HepG2 (cell line): ENCODE measurements at places on chromosomes 6 and 20. TPM values are rescaled to one million over a fixed set of nuclear protein-coding genes. Genes with fewer than 3 reads are reported as not detected.

GRCh38 chr6:1615151-1615852 is 5.6 kb downstream of the FOXC1 start:
- no peak for DNase-seq

DNA sequence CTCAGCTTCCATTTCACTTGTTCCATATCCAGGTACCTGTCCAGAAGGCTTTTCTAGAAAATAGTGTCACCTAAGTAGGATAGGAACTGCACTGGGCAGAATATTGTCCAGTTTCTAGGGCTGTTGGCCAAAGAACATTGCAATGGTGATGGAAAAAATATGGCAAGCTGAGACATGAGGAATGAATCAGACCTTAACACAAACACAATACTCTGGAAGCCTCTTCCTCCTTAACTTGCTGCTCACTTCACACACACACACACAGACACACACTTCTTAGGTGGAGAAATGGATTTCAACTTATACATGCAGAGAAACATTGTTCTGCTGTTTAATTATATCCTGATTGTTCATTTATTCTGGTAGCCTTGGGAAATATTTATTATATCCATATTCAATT is 203.0 kb upstream of the RGS17 start:
- DNase-seq = no peak

DNA sequence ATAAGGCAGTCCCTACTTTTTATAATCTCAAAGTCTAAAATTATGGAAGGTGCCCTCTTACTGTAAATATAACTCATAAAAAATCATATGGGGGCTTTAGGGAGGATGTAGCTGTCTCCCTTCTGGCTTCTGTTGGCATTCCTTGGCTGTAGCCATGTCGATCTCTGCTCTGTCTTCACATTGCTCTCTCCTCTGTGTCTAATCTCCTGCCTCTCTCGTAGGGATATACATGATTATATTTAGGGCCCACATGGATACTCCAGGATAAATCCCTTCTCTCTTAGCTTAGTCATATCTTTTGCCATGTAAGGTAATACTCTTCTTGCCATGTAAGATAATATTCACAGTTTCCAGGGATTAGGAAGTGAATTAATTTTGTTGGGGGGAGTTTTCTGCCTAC is 28.6 kb downstream of the CDS2 start:
- DNase-seq = no peak

The TRIM15 gene
- polyA plus RNA-seq = 38.2 and 41.7 TPM in 2 replicates

- DNase-seq = peak; percentile 88
Measured at GRCh38 chr6:57172136-57173055, at the start of gene BAG2. Gene BAG2 (plus strand): TSS chr6:57172326. CDS start chr6:57172698, 372 bp downstream.

DNA sequence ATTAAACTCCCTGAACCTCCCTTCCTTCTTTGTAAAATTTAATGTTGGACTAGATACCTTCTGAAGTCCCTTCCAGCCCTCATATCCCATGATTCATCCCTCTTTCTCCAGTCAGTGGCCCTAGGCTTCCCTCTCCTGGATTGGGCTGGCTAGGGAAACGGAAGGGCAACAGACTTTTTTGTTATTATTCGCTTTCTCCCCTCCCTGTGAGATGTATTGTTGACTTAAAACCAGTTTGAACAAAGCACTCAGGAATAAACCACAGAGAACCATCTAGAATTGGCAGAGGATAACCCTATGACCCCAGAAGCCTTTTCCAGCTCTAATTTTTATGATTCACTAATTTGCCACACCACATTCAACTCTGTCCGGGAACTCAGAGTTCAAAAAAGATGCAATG is 239.7 kb upstream of the SUPT3H start:
- no peak for DNase-seq

- no peak for DNase-seq
Measured at GRCh38 chr6:9131201-9131600, 695.9 kb upstream of the SLC35B3 start.

The SUN5 gene
- polyA plus RNA-seq = not detected in 2 replicates

DNA sequence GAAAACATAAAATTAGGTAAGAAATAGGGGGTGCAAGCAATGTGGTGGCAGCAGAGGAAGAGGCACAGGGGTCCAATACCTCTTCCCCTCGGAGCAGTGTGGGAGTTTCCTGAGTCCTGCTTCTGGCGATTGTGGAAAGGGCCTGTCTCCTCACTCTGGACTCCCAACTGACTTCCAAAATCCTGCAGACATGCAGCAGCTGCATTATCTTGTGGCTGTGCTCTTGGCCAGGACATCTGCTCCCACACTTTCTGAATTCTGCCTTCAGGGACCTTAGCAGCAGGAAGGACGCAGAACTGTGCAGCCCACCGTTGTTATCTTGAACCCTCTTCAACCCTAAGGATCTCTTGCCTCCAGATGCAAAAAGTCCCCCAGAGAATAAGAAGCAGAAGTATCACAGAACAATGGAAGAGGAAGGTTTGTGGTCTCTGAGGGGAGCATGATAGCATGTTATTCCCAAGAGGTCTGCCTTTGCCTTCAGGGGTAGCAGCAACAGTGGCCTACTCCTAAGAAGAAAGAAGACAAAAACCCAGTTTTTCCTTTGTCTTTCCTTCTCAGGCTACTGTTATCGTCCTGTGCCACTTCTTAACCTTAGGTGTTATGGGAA is 102.5 kb upstream of the EMILIN3 start:
- no peak for DNase-seq

The SEL1L2 gene
- polyA plus RNA-seq = not detected in 2 replicates

The IPCEF1 gene
- 0.03 and 0.22 TPM in 2 replicates for polyA plus RNA-seq

The RAB44 gene
- polyA plus RNA-seq = not detected in 2 replicates

DNA sequence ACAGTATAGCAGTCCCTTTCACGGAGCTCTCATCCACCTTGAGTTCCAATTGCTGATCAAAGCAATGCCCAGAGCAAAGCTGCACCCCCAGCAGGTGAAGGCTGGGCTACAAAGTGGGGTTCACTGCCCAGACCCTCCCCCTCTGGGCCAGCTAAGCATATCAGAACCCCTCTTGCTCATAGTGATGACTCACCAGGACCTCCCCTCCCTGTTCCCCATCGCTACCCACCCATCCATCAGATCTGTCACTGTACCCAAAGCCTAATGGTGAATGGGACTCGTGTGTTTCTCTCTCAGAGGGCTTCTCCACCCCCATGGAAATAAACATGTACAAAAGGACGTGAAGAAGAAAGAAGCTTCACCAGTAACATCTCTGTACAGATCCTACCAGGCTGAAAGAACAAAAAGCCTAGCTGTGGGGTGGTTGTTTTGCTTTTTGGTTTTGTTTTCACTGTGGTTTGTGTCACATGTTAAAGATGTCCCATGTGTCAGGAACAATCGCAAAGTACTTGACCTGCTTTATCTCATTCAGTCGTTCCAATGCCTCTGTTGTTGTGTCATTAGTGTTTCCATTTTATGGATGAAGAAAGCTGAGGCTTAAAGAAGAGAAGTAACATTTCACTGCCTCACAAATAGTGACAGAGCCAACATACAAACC is 518.5 kb downstream of the CD83 start:
- DNase-seq = no peak

GRCh38 chr6:85348643-85349042 is 101.2 kb upstream of the NT5E start:
- no peak for DNase-seq

The MMP24 gene
- 0.29 and 0.43 TPM in 2 replicates for polyA plus RNA-seq

The AGER gene
- 5.1 and 5.7 TPM in 2 replicates for polyA plus RNA-seq

The PLN gene
- polyA plus RNA-seq = not detected in 2 replicates

DNA sequence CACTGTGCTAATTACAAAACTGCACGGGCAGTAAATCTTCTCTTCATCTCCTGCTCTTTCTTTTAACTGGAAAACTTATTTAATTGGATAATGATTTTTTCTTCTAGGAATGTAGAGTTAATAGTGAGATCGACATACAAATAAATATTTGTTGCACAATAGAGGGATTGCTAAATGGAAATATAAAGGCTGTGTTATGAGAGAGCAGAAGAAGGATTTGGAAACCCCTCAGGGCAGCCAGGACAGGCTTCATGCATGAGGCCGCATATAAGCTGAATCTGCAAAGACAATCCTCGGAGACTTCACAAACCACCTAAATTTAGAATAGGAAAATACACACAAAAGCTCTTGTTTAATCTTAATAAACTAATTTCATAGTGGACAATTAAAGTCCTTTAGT is 2.9 kb upstream of the TAAR1 start:
- no peak for DNase-seq

The VEGFA gene
- 629 and 1,104 TPM in 2 replicates for polyA plus RNA-seq

The NMBR gene
- polyA plus RNA-seq = not detected in 2 replicates

- no peak for DNase-seq
Measured at GRCh38 chr20:19968466-19969073, 48.6 kb upstream of the NAA20 start.

The MYBL2 gene
- 8.7 and 11.9 TPM in 2 replicates for polyA plus RNA-seq

- no peak for DNase-seq
Measured at GRCh38 chr6:148898376-148899014, 151.7 kb downstream of the UST start.

The SUMO4 gene
- polyA plus RNA-seq = 0.10 and 0.22 TPM in 2 replicates

The NOX3 gene
- polyA plus RNA-seq = 0.09 and 0.12 TPM in 2 replicates

GRCh38 chr6:20866935-20867703 is 332.9 kb downstream of the CDKAL1 start:
- DNase-seq = no peak

GRCh38 chr6:38164671-38165108 is 345.2 kb downstream of the ZFAND3 start:
- no peak for DNase-seq

The BTN2A1 gene
- polyA plus RNA-seq = 30.4 and 35.0 TPM in 2 replicates

DNA sequence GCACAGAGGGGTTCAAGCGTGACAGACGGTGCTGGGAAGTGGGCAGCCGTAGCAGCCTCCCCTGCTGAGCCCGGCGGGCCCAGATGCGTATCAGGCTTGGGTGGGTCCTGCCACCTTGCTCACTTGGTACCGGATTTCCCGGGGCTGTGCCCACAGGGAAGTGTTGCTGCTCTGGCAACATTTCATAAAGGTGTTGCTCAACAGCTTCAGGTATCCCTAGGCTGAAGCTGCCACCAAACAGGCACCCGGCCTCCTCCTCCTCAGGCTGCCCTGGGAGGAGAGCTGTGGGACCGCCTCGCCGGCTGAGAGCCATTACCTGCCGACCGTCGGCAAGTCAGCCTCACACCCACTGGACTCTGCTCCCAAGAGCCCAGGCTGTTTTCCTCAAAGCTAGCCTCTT is 11.5 kb downstream of the PSMG4 start:
- DNase-seq = no peak

The EYA4 gene
- not detected in 2 replicates for polyA plus RNA-seq

GRCh38 chr20:555976-556385 is 12.4 kb upstream of the CSNK2A1 start:
- peak; percentile 81 for DNase-seq

The ZNF334 gene
- polyA plus RNA-seq = 6.9 and 7.8 TPM in 2 replicates

GRCh38 chr6:1606780-1607515 is 2.8 kb upstream of the FOXC1 start:
- no peak for DNase-seq

The THBS2 gene
- polyA plus RNA-seq = 0.12 and 0.26 TPM in 2 replicates

The ABHD12 gene
- 23.5 and 28.9 TPM in 2 replicates for polyA plus RNA-seq

The DTNBP1 gene
- 19.1 and 23.6 TPM in 2 replicates for polyA plus RNA-seq

The VARS1 gene
- polyA plus RNA-seq = 14.7 and 19.9 TPM in 2 replicates

- no peak for DNase-seq
Measured at GRCh38 chr6:10310330-10310653, 104.6 kb downstream of the TFAP2A start.

DNA sequence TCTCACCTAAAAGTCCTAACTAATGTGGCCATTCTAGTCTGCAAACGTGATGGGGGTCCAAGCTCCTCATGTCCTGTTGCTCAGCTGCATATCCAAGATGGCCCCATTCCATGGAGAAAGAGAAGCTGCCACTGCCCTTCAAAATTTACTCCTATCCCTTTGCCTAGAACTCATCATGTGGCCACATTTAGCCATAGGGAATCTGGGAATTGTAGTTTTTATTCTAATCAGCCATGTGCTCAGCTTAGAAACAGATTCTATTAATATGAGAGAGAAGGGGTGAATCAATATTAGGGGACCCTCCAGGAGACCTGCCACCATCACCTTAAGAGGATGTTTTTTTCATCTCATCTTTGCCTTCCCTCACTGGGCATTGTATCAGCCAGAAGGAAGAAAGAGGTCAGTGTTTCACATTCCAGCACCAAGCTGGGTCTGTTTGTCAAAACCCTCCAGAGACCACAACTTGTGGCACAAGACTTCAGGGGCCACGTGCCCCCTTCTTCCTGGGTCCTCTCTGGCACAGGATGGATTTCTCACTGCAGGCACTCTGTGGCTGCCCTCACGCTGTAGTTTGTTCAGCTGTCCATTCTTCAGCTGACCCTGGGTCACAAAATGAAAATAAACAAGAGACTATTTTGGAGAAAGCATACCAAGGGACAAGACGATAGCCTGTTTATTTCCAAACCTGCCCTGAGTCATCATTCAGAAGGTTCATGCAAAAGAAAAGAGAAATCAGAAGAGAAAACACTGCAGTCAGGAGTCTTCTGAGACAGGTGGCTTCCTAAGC is 172.0 kb downstream of the EYA2 start:
- no peak for DNase-seq

- no peak for DNase-seq
Measured at GRCh38 chr6:155212106-155212505, 51.7 kb upstream of the CLDN20 start.

The BMP5 gene
- polyA plus RNA-seq = not detected in 2 replicates

DNA sequence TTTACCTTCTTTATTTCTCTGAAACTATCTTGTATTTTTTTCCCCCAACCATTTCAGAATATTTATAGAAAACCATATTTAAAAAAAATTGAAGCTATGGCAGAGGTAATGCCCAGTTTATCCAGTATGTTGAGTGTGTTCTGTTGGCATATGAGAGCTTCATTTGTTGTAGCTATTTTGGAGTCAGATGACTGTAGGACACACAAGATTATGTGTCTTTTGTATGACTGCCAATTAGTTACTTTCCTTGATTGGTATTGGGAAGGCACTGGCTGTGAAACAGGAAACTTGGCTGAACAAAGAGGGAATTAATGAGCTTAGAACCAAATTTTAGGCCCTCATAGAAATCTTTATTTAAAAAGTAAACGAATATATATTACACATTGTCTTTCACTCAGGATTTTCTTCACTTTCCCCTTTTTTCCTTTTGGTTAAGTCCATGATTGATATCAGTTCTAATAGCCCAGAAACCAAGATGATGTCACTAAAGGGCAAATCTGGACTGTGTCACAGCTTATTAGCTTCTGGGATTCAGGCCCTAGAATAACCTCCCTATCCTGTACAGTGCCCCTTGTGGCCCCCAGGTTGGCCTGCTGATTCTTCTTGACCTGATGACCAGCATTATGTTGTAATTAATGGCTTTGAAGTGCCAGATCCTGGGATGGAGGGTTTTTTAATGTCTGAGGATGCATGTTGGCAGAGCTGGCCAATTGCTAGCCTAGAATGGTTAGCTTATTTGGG is 10.1 kb downstream of the CDC5L start:
- peak; percentile 37 for DNase-seq

- DNase-seq = no peak
Measured at GRCh38 chr20:21303872-21304586, 898 bp downstream of the XRN2 start.

GRCh38 chr6:154502553-154502952 is 7.9 kb downstream of the CNKSR3 start:
- no peak for DNase-seq

- no peak for DNase-seq
Measured at GRCh38 chr6:42688281-42688680, 34.1 kb downstream of the PRPH2 start.

GRCh38 chr6:150683320-150683719 is 83.6 kb downstream of the PLEKHG1 start:
- no peak for DNase-seq

The CRISP3 gene
- polyA plus RNA-seq = not detected in 2 replicates

The BANF2 gene
- polyA plus RNA-seq = not detected in 2 replicates

The SLC4A11 gene
- 24.7 and 27.0 TPM in 2 replicates for polyA plus RNA-seq

The B4GALT5 gene
- 27.3 and 29.3 TPM in 2 replicates for polyA plus RNA-seq
